Coronary artery (tissue), 2 donors: ENCODE measurements at places on chromosomes 13 and 19.

- peak; percentile 76 for DNase-seq
These were observed 401 bp upstream of the ZNF765 start for GRCh38 chr19:53394522-53394973.

- DNase-seq = peak; percentile 72
These were observed 30.4 kb upstream of the CYP4F8 start for GRCh38 chr19:15584541-15585115.

GRCh38 chr19:33580026-33580644, 41.6 kb upstream of the CHST8 start:
- DNase-seq = no peak

- DNase-seq = no peak
These were observed 53.5 kb upstream of the OLFM4 start for GRCh38 chr13:52975161-52975560.

GRCh38 chr13:91045351-91046034, 302.0 kb upstream of the MIR17HG start:
- DNase-seq = no peak

- DNase-seq = no peak
These were observed 1.7 kb downstream of the ATP13A1 start for GRCh38 chr19:19661675-19662251.

DNA sequence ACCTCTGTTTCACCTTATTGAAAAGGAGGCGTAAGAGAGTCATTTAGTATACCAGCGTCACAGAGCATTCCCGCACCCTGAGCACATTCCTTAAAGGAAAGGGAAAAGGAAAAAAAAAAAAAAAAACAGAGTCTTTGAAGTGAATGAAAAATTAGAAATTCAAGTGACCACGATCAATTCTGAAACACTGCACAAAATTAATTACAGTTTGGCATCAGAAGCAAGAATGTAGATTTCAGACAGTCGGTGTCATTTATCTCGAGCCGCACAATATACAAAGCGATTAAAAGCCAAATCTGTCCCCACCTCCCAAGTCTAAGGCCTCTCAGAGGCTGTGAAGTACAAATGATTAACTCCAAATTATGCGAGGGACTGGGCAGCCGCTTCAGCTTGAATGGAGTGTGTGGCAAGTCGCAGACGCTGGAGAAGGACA, 173.7 kb upstream of the ZNF507 start:
- no peak for DNase-seq

DNA sequence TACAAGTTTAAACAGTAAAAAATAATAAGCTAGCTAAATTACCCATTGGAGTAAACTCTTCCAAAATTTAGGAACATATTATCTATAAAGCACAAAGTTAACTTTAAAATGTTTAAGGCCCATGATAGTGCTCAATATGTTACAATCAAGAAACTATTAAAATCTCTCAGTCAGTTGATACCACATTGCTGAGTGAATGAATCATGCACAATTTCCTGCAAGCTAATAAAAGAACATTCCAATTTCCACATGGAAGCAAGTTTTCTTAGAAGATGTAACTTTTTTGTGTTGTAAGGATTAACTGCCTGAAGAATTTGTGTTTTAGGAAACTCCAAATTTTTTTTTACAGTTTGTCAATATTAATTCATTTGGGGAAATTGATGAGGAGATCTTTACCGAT, 666.6 kb downstream of the SLITRK1 start:
- no peak for DNase-seq

DNA sequence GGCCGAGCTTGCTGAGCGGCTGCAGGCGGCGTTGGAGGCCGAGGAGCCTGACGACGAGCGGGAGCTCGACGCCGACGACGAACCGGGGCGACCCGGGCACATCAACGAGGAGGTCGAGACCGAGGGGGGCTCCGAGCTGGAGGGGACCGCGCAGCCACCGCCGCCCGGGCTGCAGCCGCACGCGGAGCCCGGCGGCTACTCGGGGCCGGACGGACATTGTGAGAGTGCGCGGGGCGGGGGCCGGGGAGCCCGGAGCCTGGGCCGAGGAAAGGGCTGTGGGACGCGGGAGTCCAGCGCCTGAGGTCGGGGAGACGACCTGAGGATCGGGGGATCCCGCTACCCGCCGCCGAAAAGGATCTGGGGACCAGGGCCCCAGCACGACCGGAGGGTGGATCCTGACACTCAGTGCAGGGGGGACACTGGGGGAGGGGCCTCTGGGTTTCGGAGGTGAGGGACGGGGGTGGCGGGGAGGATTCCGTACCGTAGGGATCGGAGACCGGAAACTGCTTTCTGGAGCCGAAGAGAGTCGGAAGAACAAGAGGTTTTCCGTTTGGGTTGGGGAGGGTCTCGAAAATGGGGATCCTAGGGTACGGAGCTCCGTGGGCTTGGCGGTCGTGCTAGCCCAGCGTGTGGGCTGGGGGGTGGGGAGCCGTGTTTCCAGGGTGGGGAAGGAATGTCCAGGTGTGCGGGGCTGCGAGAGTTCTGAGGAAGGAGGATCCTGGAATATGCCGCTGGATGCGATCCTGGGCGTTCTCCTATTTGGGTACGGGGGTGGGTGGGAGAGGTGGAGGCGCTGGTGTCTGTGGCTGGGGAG, 616 bp downstream of the HNRNPUL1 start:
- DNase-seq = peak; percentile 81

GRCh38 chr13:110322126-110322827, 15.2 kb downstream of the COL4A2 start:
- DNase-seq = peak; percentile 80

- DNase-seq = no peak
These were observed 15.3 kb downstream of the ZBTB7A start for GRCh38 chr19:4051175-4052101.

DNA sequence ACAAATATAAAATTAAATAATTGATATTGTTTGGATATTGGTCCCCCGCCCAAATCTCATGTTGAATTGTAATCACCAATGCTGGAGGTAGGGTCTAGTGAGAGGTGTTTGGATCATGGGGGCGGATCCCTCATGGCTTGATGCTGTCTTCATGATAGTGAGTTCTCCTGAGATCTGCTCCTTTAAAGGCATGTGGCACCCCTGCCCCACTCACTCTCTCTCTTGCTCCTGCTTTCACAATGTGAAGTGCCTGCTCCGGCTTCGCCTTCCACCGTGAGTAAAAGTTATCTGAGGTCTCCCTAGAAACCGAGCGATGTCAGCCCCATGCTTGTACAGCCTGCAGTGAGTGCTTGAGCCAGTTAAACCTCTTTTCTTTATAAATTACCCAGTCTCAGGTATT, 248.2 kb downstream of the PCDH9 start:
- DNase-seq = no peak

- no peak for DNase-seq
These were observed 156.5 kb downstream of the ATP8A2 start for GRCh38 chr13:25528266-25528665.

DNA sequence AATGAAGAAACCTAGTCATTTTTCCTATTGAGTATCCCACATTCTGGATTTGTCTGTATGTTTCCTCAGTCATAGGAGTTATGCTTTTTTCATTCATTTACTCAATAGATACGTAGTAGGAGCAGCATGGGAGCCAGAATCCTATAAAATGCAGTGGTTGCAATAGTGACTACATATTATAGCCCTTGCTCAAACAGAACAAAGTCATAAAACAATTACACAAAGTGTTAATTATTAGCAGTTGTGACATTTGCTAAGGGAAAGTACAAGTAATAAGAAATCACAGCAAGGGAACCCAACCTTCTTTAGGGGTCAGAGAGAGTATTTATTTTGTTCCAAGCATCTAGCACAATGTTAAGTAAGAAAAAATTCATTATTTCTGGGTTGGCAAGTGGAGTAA, 27.7 kb upstream of the POU4F1 start:
- no peak for DNase-seq

DNA sequence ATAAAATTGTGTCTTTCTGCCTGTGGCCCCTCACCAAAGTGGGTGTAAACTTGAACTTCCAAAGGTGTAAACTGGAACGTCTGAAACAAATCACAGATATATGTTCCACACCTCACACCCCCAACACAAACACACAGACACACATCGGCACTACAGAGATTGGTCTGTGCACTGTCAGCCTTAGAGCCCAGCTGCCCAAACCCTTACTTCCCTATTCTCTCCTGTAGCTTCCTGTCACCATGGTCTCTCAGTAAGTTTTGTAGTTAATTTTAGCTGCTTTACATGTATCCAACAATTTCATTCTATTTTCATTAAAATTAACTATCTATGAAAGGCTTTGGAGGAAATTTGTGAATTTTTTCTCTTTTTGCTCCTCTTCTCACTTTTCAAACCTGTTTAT, 5.4 kb downstream of the TM9SF2 start:
- DNase-seq = no peak

DNA sequence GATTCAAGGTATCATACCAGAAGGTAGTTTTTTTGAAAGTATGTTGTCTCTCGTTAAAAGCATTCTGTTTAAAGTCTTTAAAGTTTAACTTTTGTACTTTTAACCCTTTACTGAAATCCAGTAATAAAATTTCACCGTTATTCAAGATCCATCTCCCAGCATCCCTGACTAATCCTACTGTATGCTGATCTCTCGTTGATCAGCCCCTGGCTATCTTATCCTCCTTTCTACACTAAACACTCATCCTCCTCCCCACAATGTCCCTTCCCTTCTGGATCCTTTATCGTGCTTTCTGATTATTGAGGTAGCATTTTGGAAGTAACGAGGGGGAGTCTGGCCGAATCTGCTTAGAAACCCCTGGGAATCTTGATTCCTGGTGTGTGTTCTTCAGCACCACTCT, 1.3 kb downstream of the TPP2 start:
- DNase-seq = no peak

DNA sequence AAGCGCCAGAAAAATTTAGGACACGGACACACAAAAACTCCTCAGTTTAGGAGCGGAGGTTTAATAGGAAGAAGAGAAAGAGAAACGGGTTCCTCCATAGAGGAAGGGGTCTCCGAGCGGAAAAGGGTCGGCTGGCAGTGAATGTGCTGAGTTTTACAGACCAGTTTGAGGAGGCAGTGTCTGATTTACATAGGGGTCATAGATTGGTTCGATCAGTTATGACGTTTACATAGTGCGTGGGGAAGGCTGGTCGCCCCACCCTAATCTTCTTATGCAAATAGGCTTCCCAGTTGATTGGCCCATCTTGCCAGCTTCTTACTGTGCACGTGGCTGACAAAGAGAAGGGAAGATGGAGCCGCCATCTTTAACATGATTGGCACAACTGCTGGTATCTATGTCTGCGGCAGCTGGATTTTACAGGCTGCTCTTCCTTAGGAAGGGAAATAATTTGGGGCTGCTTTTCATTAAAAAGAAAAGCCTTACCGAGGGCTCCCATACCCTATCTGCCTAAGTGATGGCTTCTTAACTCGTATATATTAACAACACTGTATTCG, 1.2 kb upstream of the ZNF225 start:
- DNase-seq = no peak

GRCh38 chr13:77565635-77566034, 30.1 kb downstream of the SCEL start:
- no peak for DNase-seq

GRCh38 chr13:111846391-111847159, 220.4 kb upstream of the SOX1 start:
- no peak for DNase-seq

- no peak for DNase-seq
These were observed 13.3 kb upstream of the LILRB1 start for GRCh38 chr19:54616821-54617560.

DNA sequence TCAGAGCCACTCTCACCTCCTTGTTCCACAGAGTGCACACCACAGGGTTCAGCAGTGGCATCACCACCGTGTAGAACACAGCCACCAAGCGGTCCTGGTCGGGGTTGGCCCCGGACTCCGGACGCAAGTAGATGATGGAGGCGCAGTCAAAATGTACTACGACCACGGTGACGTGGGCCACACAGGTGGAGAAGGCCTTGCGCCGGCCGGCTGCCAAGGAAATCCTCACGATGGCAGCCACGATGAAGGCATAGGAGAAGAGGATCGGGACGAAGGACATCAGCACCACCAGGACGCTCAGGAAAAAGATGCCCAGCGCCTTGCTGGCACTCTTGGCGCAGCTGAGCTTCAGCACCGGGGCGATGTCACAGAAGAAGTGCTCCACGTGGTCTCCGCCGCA, 33.9 kb downstream of the SYDE1 start:
- DNase-seq = no peak

- DNase-seq = no peak
These were observed 352.5 kb upstream of the PCDH20 start for GRCh38 chr13:61768175-61768574.

DNA sequence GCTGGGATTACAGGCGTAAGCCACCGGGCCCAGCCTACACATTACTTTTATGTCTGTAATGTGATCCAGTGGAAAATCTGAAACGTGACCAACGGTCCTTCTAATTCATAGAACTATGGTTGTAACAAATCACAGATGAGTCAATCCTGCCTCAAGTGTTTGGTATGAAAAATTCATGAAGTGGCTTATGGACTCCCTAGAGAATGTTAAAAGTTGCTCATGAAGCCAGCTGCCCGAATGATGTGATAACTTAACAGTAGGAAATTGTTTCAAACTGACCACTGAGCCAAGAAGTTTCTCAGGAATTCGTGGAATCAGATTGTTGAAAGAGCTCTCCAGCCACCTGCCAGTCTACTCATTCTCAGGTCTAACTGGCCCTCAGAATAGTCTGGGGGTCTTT, 59.4 kb upstream of the FARP1 start:
- no peak for DNase-seq

GRCh38 chr13:22061806-22062391, 391.0 kb downstream of the FGF9 start:
- DNase-seq = no peak

- no peak for DNase-seq
These were observed 10.1 kb downstream of the TUBB4A start for GRCh38 chr19:6491802-6492592.

DNA sequence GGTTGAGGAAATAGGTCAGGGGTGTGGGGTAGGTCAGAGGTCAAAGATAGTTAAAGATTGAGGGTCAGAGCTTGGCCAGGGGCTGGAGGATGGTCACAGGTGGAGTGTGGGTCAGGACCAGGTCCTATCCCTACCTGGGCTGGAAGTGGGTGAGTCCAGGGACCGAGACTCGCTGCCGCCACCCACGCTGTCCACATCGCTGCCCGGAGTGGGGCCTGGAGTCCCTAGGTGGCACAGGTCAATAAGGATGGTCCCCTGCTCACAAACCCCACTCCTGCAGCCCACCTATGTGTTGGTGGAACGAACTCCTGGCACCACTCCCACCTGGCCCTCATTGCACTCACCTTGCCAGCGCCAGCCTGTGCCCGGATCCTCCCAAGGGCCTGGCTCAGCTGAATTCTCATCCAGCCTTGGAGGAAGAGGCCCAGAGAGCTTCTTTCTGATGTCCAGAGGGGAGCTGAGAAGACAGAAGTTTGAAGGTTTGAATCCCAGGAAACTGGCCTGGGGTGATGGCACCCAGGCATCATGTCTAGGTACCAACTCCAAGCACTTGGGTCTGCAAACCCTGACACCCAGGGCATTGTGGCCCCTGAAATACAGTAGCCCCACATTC, 6.8 kb downstream of the GMIP start:
- DNase-seq = no peak
